ENCODE measurements at places on chromosomes 1 and 21. TPM values are rescaled to one million over a fixed set of nuclear protein-coding genes. Genes with fewer than 3 reads are reported as not detected.

DNA sequence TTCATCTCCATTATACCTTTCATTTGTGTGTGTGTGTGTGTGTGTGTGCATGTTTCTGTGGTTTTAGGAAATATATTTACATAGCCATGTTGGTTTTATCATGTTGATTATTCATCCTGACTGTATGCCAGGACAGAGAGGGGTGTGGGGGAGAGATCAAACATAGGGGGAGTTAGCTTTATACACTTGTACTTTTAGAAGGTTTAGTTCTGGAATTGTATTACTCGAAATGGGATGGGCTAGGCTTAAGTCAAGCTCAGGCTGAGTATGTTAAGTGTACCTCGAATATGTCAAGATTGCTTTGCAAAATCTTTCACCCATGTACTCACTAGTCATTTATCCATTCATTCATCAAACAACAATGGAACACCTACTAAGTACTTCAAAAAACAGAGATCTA, 123.3 kb downstream of the HMCN1 start:
- peaks cover 5% of the 10 kb centered on the region for H3K4me1 ChIP-seq
- no peaks in the 10 kb centered on the region for H3K36me3 ChIP-seq
- DNase-seq, result no peak

The BRDT gene
- not detected for total RNA-seq

- DNase-seq, result no peak
- H3K27ac ChIP-seq, result no peak overlapping the region
- H3K27me3 ChIP-seq, result no peaks in the 10 kb centered on the region
- no peak overlapping the region for H3K4me3 ChIP-seq
- H3K36me3 ChIP-seq, result no peaks in the 10 kb centered on the region
These were observed 149.9 kb downstream of the CHRM3 start for GRCh38 chr1:239536165-239536849.

GRCh38 chr1:63793741-63794240, 20.0 kb downstream of the ROR1 start:
- no peak overlapping the region for H3K27ac ChIP-seq
- peaks cover 16% of the 10 kb centered on the region for H3K4me1 ChIP-seq
- H3K27me3 ChIP-seq, result no peaks in the 10 kb centered on the region
- DNase-seq, result no peak
- H3K36me3 ChIP-seq, result no peaks in the 10 kb centered on the region
